ENCODE measurements at places on chromosomes 2 and 18.

- no peak overlapping the region for H3K4me3 ChIP-seq
- peak; percentile 45 for DNase-seq
- no peaks in the 10 kb centered on the region for H3K27me3 ChIP-seq
- H3K4me1 ChIP-seq: peaks cover 10% of the 10 kb centered on the region
Measured at GRCh38 chr2:75493230-75493629, 67.5 kb downstream of the EVA1A start.

DNA sequence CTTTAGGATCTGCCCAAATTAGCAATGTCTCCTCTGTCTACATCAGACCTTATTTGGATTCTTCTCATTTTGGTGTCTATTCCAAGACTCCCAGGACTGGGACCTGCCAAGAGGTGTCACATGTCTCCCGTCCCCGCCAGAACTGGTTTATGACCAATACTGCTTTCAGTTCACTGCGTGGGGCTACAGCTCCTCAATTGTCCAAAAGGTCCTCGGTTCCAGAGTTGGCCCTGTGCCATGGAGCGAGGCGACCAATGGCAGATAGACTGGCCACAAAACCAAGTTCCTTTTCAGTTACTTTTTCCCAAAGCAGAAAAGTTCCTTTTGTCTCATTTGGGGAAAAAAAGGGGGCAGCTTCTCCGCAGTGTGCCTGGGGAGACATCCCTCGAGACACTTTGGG lies 144.1 kb upstream of the ZNF236 start:
- H3K36me3 ChIP-seq: no peaks in the 10 kb centered on the region
- no peaks in the 10 kb centered on the region for H3K27me3 ChIP-seq

DNA sequence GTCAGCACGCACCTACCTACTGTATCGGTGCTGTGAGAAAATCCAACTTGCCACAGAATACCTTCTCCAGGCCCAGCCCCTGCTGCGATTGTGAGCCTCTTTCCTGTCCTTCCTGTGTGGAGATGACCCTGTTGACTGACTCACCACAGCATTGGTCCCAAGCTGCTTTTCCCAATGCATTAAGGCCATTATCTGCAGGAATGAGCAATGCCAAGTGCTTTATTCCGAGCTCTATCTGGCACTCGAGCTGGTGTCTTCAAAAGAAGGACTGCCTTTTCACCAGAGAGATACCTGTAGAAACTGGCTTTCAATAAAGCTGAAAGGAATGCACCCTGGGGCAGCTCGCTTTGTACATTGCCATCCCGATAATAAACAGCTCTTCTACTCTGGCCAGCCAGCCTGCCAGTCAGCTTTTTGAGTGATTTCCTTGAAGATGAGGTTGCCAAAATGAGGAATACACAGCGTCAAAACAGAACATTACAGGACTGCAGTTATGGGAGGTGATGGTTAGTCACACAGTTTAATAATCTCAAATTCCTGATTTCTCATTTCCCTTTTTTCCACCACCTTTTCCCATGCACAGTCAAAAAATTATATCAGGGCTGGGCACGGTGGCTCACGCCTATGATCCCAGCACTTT lies 8.3 kb upstream of the RNF103 start:
- H3K27me3 ChIP-seq: no peaks in the 10 kb centered on the region
- no peaks in the 10 kb centered on the region for H3K36me3 ChIP-seq
- H3K27ac ChIP-seq: no peak overlapping the region

- peaks cover 12% of the 10 kb centered on the region for H3K36me3 ChIP-seq
- no peak overlapping the region for H3K4me3 ChIP-seq
- H3K27ac ChIP-seq: peak overlapping the region; percentile 31
Measured at GRCh38 chr2:160294339-160294803, 94.3 kb upstream of the ITGB6 start.

DNA sequence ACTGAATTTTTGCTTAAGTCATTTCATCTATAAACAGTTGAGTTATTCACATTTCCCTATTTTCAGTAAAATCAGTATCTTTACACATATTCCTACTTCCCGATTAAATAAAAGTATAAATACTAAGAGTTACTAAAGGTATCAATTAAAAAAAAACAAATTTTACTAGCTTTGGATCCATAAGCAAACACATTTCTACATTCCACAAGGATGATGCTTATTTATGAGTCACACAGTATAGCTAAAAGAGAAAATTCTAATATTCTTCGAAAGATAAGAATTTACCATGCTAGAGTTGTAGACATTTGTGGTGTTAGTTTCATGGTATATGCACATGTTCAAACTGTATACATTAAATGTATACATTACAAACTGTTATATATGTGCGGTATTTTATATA lies 23.7 kb downstream of the PGAP1 start:
- H3K27me3 ChIP-seq: no peaks in the 10 kb centered on the region
- H3K27ac ChIP-seq: no peak overlapping the region
- DNase-seq: no peak
- H3K4me3 ChIP-seq: no peak overlapping the region
- H3K36me3 ChIP-seq: peaks cover 4% of the 10 kb centered on the region

GRCh38 chr2:187855689-187856088 lies 301.5 kb upstream of the TFPI start:
- no peaks in the 10 kb centered on the region for H3K36me3 ChIP-seq
- DNase-seq: peak; percentile 66
- no peaks in the 10 kb centered on the region for H3K4me1 ChIP-seq
- no peak overlapping the region for H3K4me3 ChIP-seq
- H3K27ac ChIP-seq: no peak overlapping the region
- H3K27me3 ChIP-seq: no peaks in the 10 kb centered on the region

GRCh38 chr2:15177103-15177502 lies 384.0 kb downstream of the NBAS start:
- no peaks in the 10 kb centered on the region for H3K4me1 ChIP-seq
- no peak for DNase-seq
- H3K36me3 ChIP-seq: peaks cover 2% of the 10 kb centered on the region
- no peak overlapping the region for H3K4me3 ChIP-seq
- no peaks in the 10 kb centered on the region for H3K27me3 ChIP-seq
- H3K27ac ChIP-seq: no peak overlapping the region

- DNase-seq: no peak
- no peak overlapping the region for H3K4me3 ChIP-seq
- no peaks in the 10 kb centered on the region for H3K27me3 ChIP-seq
- H3K27ac ChIP-seq: no peak overlapping the region
Measured at GRCh38 chr2:95055262-95055661, 29.8 kb downstream of the MAL start.
